Central memory CD4-positive, alpha-beta T cell (primary cell): ENCODE measurements at places on chromosomes 13 and 19.

GRCh38 chr19:1210227-1210538 lies 4.6 kb downstream of the STK11 start:
- DNase-seq = no peak

DNA sequence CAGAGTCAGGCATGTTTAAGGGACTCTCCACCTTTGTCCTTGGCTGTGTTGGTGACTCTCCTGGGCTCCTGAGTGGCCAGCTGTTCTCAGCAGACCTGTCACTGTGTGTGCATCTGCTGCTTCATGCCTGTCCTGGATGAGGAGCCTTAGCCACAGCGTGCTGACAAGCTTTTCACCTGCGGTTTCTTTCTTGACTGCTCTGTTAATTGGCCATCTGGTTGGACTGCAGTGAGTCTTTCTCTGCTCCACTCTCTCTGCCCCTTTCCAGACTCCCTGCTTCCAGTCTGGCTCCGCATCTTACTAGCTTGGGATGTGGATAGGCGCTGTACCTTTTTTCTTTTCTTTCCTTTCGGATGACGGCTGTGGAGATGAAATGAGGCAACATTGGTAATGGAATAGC lies 38.8 kb downstream of the POLR1D start:
- no peak for DNase-seq

DNA sequence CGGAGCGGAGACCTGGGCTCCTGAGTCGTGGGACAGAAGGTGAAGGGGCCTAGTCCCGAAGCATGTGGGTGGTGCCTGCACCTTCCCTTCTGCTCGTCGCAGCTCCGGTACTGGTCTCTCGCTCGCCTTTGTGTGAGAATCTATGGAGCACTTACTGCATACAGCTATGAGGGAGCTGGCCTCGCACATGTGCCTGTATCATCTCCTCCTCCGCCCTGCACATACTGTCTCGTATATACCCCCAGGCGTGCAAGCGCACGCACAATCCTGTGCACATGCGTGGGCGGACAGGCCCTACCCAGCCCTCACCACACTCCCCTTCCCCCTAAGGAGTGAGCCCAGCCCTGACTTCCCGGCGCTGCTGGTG lies 8.7 kb downstream of the PIK3R2 start:
- no peak for DNase-seq

GRCh38 chr13:39847336-39847735 lies 191.9 kb downstream of the COG6 start:
- DNase-seq = no peak

- no peak for DNase-seq
Observed at GRCh38 chr19:4084547-4084877, 17.8 kb upstream of the ZBTB7A start.

GRCh38 chr19:41912899-41913537 lies 15.2 kb downstream of the ERFL start:
- no peak for DNase-seq

DNA sequence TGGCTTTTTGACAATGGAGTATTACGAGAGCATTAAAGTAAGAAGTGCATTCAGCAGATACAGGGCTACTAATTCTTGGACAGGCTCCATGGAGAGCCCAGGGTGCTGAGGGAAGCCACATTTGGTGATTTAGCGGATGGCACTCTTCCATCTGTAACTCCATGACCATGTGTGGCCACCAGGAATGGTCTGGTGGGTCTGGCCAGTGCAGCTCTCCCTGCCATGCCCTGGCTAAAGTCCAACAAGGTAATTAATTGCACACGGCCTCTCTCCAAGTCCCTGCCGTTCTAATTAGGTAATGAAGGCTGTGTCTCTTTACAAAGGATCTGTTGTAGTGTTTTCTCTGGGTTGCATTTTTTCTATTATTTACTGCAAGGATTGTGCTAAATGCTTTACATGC lies 4.3 kb upstream of the ZFR2 start:
- DNase-seq = no peak

GRCh38 chr19:11982526-11982925 lies 17.7 kb downstream of the ZNF763 start:
- DNase-seq = no peak

DNA sequence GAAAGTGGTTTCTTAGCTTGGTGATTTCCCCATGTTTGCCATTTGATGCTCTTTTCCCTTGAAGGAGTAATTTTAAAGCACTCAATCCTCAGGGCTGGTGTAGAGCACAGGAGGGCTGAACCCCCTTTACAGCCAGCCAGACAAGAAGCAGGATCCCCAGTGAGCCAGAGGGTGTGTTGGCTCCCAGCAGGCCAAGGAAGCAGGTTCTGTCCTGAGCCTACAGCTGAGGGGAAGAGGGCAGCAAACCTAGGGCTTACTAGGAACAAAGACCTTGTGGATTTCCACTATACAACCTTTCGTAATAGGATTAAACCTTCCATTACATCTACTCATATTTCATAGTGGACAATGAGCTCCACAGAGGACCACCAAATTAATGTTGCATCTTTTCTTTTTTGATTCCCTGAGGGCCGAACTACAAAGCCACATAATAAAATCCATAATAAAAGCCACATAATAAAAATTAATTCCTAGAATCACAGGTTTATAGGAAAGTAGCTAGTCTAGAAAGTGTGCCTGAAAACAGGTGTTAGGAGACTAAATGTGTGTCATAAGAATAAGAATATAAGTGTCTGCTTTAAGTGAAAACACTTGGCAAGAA lies 300.2 kb downstream of the DCLK1 start:
- no peak for DNase-seq

- peak; percentile 44 for DNase-seq
Observed at GRCh38 chr19:58181902-58182576, 822 bp upstream of the ZNF274 start.

DNA sequence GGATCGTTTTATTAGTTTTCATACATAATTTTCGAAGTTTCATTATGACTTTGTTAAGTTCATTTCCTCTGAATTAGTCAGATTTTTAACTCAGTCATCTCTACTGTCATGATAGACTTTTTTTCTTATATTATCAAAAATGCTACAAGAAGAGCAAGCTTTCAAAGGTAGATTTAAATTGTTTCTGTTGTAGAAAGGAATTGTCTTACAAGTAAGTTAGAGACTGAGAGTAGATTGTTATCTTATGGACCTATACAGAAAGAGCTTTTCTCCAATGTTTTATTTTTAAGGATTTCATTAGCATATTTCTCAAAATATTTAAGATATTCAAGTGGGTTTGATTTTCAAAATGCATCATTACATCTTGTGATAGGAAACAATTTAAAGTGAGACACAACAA lies 2.7 kb downstream of the MAB21L1 start:
- DNase-seq = no peak

DNA sequence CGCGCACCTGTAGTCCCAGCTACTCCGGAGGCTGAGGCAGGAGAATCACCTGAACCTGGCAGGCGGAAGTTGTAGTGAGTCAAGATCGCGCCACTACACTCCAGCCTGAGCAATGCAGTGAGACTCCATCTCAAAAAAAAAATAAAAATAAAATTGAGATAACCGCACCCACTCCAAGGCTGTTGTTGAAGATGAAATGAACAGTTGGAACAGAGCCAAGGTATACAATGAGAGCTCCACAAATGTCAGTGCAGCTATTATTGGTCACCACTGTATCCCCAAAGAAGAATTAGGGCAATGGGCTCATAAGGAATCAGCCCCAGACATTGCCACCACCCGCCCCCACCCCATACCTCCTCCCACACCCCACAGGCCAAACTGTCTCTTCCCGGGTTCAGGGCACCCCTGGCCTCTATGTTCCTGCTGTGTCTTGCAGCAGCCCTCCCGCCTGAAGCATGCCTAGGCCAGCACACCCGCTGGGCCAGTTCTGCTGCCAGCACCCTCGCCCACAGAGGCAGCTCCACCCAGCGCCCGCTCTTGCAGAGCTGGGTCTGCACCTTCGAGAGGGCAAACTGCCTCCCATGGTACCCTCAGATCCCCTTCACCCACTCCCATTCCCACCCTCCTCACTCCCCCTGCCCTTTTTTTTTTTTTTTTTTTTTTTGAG lies 3.5 kb upstream of the S1PR5 start:
- DNase-seq = no peak

GRCh38 chr13:112893570-112894422 lies 75.2 kb upstream of the MCF2L start:
- peak; percentile 15 for DNase-seq

DNA sequence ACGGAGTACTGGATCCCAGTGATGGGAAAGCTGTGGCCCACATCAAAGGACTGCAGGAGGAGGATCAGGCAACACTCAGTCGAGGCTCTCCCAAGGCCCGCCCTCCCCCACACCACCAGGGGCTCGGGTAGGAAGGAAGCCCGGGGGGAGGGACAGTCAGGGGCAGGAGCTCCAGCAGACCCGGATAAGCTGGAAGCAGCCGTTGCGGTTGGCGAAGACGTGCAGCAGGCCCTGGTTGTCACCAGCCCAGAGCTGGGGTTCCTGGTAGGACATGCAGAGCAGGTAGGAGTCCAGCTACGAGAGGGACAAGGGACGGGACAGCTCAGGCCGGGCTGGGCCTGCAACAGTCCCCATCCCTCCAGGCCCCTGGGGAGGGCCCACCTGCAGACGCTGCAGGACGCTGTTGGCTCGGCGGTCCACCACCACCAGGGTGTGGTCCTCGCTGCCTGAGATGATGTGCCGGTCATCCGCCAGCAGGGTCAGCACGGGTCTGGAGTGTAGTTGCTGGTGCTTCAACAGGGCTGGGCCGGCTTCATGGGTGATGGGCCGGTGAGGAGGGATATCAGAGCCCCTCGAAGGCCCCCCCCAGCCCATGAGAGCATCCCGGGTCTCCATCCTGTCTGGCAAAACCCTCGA lies 1.9 kb downstream of the GNG14 start:
- DNase-seq = no peak

- DNase-seq = no peak
Observed at GRCh38 chr19:6229216-6229913, 50.4 kb downstream of the MLLT1 start.

GRCh38 chr13:34971473-34971872 lies 29.4 kb downstream of the NBEA start:
- DNase-seq = no peak

DNA sequence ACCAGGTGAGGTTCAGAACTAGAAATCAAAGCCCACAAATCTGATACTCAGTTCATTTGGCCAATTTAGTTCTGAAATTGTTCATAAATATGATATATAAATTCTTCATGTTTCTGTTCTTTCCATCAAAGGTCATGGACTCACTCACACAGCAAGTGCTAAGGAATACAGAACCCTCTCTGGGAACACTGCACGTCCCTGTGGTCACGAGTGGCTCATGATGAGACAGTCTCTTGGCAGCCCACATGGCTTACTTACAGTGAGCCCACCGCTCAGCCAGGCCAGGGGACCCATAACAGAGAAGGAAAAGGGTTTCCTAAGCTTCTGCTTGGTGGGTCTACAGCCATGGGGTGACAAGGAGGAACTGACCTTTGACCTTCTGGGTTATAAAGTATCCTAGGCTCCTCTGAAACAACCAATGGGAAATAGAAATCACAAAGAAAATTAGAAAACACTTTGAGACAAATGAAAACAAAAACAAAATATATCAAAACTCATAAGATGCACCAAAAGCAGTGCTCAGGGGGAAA lies 67.4 kb downstream of the CDADC1 start:
- DNase-seq = no peak
